ENCODE measurements at places on chromosomes 7 and 10.

- DNase-seq: no peak
These were observed at the start of gene NSUN5 for GRCh38 chr7:73308665-73309214. Gene NSUN5, minus strand, starts transcription at chr7:73308826. Its CDS starts 36 bp downstream, at chr7:73308790.

GRCh38 chr7:23191022-23191421 lies 9.2 kb downstream of the NUP42 start:
- no peak for DNase-seq

- no peak for DNase-seq
These were observed 31.0 kb downstream of the MKI67 start for GRCh38 chr10:128095027-128095752.

DNA sequence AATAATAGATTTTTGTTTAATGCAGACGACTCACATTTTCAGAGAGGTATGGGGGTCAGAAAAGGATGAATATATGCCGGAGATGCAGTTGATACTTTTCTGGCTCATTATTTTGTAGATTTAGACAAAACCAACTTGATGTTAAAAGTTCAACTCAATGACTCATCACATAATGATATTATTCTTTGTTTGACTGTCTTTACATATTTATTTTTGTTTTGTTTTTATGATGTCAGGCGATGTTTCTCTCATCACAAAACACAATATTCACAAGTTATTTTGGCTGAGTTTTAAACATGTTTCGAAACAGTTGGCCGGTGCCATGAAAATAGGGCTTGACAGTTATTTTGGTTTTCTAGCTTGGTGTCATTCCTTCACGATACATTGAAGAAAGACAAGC lies 1.3 kb downstream of the GJD4 start:
- peak; percentile 42 for DNase-seq

GRCh38 chr7:18653381-18654155 lies 158.0 kb downstream of the HDAC9 start:
- DNase-seq: no peak

GRCh38 chr7:50822110-50822509 lies 39.4 kb upstream of the GRB10 start:
- DNase-seq: no peak

GRCh38 chr7:155753446-155753965 lies 58.8 kb downstream of the SHH start:
- DNase-seq: no peak

- no peak for DNase-seq
These were observed 43.5 kb upstream of the UCN3 start for GRCh38 chr10:5321273-5321672.

DNA sequence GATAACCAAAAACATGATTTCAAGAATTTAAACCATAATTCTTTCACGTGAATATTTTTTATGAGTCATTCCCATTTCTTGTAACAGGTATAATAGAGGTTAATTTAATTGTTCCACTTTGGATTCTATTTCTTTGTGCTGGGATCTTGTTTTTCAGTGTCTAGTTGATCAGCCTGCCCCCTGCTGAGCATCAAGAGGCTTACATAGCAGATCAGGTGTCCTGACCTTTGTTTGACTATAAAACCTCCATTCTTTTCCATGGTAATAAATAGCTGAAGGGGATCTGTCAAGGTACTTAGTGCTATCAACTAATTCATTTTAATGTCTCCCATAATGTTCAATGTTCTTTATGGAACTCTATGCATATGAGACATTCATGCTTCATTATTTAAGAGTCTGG lies 4.9 kb downstream of the COL17A1 start:
- DNase-seq: no peak

DNA sequence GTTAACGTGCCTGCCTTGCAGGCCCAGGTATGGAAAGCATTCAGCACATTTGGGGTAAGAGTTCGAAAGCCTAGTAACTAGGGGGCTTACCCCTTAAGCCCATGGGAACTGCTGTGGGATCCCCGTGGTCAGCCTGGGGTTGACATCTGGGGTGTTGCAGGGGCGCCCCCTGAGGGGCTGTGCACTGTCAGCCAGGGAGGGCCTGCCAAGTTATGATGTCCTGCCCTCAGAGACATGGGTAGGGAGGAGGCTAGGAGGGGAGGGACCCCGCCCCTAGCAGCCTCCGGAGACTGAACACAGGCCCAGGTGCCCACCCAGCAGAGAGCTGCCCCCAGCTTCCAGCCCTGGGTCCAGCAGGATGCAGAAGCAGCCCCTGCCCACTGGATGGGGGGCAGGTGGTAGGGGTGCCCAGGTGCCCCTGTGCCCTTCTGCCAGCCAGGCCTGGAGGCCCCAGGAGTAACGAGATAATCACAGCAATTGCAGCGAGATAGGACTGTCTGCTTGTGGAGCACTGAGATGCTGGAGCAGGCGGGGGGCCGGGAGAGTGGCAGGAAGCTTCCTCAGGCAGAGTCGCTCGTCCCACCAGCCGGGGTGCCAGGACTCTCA lies 153.3 kb downstream of the UBE2H start:
- DNase-seq: no peak

GRCh38 chr10:85900487-85900886 lies 466.1 kb downstream of the GRID1 start:
- no peak for DNase-seq

DNA sequence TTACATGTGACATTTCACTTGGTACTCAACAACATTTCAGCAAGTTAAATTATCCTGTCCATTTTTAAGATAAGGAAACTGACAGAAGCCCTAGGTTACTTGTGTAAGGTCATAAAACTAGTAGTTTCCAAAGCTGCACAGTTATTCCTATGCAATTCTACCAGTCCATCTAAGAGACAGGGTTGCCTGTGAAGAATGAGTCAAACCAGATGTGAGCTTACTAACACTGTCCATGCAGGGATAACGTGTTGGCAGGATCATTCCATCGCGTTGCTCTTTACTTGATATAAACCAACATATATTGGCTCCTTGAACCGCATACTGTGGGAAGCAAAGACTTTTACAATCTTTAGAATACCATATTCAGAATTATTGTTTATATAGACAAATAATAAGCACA lies 280.9 kb upstream of the HGF start:
- DNase-seq: no peak

DNA sequence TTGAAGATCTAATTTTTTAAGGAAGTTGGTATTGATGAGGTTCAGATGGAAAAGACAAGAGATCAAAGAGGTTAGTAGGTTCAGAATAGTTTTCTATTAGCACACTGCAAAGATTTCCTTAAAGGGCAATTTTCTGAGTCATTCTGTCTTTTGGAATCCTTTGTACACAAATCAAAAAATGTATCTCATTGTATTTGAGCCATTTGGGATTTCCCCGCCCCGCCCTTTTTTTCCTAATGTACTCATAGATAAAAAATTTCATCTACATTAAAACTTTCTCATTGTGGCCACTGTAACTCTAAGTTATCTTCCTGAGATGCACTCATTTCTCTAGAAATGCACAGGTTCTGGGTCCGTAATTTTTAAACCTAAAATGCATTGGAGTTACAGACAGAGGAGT lies 12.1 kb downstream of the GIMAP6 start:
- no peak for DNase-seq

- no peak for DNase-seq
These were observed at the start of gene BMPER for GRCh38 chr7:33905389-33906032. Gene BMPER, plus strand, starts transcription at chr7:33905539. Its CDS starts 75 bp downstream, at chr7:33905614.

GRCh38 chr10:10092581-10092980 lies 925.1 kb upstream of the CELF2 start:
- DNase-seq: peak; percentile 53

GRCh38 chr7:17370901-17371585 lies 72.6 kb downstream of the AHR start:
- no peak for DNase-seq

DNA sequence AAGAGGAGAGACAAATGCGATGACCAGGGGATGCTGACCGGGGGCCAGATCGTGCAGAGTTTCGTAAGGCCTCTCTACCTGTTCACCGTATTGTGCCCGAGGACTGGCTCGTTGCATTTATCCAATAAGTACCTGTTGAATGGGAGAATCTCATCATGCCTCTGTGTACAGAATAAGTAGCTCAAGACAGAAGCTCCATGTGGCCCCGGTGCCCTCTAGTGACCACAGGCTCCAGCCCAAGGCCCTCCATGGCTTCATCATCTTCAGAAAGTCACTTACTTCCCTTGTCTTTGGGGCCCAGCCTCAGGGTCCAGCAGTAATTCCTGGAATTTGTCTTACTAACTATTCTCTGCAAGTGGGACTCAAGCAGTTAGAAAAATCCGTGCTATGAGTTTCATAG lies 151.0 kb downstream of the CHN2 start:
- no peak for DNase-seq

DNA sequence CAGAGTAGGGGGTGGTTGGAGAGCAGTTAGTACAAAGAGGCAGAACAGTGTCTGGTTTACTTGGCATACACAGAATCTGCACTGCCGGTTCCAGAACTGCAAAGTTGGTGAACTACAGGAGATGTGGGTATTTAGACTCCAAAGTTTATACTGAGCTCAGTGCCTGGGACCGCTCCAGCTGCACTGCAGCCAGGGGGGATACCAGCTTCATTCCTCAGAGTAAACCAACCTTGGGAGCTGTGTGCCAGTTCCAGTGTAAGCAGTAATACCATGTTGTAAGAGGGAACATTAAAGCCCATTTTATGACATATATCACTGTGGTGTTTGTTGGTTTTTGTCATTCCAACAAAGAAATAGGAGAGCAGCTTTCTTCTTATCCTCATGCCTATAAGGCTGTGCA lies 23.4 kb downstream of the LOXL4 start:
- no peak for DNase-seq

- no peak for DNase-seq
These were observed 10.9 kb upstream of the NKX6-2 start for GRCh38 chr10:132796846-132797245.

DNA sequence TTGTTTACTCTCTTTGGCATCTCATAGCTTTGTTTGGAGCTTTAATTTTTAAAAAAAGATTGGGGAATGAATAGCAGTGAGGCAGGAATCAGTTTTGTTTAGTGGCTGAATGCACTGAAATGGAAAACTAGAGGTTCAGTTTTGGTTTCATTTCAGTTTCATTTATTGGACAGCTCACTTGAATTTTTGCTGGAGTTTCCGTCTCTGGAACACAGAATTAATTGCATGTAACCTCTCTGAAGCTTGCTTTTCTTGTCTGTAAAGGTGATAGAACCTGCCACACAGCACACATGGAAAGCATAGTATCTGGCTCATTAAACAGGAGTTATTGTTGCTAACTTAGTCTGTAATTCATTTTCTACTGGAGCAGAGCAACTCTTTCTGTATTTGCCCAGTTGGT lies 7.1 kb downstream of the GRM8 start:
- no peak for DNase-seq

GRCh38 chr10:116418389-116418788 lies 9.3 kb upstream of the PNLIPRP3 start:
- no peak for DNase-seq

DNA sequence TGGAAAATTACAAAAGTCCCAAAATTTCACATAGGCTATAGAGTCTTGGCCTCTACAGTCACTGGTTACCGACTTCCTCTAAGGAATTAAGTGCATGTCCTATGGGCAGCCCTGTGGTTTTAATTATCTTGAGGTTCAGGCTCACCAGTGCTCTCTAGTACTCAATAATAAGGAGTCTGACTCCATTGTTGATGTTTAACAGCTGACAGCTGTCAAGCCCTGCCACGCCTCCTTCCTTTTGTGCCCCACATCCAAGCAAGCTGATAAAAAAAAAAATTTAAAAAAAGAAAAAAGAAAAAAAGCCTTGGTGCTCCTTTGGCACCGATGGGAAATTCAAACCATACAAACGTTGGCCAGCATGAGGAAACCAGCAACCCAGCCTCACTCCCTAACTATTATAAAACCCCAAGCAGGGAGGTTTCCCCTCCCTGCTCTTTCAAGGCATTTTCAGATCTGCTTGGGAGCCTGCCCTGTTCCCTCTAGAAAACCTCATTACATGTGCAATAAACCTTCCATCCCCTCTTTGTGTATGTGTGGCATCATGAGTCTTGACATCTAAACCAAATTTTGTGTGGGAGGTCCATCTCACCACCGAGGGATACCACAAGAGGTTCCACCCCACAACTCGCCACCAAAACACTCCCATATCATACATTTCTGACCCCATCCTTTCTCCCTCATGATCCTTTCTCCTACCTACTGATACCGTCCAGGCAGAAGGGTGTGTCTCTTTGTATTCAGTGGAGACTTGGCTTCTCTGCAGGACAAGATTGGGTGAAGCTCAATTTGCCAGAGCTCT lies 70.9 kb upstream of the CCDC71L start:
- no peak for DNase-seq

GRCh38 chr7:151687523-151688235 lies 168.0 kb upstream of the RHEB start:
- DNase-seq: no peak

DNA sequence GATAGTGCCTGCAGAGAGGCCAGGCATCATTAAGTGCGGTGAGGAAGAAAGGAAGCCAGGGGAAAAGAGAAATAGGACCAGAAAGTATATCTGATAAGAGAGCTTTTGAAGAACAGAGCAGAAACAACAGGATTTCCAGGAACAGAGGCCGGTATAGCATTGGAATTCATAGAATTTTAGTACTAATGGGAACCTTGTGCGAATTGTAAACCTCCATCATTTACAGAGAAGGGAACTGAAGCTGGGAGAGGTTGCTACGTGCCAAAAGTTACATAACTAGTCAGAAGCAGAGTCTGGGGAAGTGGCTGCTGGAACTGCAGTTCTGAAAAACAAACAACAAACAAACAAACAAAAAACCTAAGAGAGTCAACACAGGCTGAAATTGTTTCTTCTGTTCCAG lies 5.4 kb upstream of the ZMYND11 start:
- DNase-seq: no peak

DNA sequence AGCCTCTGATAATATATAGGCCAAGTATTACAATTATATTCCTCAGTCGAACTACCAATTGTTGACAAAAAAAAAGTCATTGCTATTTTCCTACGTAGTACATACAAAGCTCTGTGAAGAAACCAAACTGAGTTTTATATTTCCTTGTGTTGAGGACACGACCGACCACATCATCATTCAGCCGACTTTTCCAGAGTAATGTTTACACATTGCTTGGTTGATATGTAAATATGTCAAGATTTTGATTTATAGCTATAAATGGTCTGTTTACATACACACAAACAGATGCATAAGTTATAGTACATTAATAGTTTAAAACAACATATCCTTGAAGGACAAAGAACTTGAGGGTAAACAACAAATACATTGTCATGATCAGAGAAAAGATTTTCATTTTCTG lies 121.5 kb downstream of the CRPPA start:
- no peak for DNase-seq

GRCh38 chr10:381805-382204 lies 246.6 kb downstream of the ZMYND11 start:
- DNase-seq: no peak

DNA sequence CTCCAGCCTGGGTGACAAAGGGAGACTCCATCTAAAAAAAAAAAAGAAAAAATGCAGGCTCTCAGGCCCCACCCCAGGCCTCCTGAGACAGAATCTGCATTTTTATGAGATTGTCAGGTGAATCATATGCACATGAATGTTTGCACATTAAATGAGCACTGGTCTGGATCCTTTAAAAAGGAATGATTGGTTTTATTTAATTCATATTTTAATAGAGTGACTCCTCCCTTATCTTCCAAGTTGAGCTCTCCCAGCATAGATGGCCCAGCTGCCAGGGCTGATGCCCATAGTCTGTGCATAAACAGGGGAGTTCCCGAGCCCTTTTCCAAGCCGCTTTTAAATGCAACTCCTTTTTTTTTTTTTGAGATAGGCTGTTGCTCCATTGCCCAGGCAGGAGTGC lies 28.5 kb downstream of the CUX1 start:
- no peak for DNase-seq
